ENCODE measurements at places on chromosomes 4 and X.

DNA sequence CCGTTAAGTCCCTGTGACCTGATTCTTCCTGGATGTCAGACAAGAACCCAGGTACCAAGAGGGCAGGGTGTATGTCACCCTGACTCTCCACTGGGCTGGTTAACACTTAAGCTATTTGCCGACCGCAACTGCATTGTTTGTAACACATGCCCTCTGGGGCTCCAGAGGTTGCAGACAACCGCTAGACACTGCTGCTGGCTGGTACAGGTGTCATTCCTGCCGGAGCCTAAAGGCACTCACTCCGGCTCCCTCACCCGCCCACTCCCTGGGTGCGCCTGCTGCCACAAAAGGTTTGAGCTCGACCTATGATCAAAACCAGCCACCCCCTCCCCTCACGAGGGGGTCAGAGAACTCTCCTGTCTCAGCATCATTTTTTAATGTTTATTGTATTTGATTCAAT, 208.2 kb downstream of the FAT4 start:
- DNase-seq = no peak

DNA sequence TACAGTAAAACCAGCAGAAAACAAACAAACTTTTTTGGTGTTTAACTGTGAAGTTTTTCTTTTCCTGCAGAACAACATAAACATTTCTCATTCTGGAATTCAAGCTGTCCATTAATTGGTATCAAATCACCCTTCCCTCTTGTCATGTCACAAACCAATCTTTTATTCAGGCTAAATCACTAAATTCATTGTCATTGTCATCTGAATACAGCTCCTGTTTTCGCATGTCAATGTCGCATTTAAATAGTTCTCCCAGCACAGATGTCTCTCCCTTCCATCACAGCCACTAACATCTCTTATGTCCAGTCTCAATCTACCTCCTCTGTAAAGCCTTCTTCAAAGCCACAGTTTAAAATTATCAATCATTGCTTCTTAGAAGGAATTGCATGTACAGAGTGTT, 192.1 kb upstream of the PCDH10 start:
- DNase-seq = no peak

DNA sequence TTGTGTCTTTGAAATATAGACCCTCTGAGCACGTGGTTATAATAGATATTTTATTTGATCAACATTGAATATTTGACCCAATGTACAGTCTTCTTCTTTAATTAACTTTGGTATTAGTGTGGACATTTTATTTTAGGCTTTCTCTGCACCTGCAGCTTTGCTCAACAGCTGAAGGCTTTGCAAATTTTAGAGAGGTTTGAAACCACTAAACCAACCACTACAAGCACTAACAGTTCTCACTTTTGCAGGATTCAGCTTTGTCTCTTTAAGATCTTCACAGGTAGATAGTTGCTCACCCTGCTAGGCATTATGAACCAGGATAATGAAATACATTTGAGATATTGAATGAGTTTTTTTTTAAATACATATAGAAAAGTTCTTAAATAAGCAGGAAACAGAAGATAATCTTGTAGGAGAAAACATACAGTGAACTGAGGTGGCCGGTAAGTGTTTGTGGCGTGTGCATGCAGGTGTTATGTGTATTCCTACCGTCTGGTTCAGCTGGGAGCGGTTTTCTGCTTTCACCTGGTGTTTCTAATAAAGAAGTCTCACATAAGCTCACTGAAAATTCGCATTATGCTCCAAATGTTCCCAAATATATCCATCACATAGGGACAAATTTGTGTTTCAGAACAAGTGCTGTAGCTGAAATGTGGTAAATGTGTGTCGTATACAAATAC, 1508.3 kb upstream of the TENM3 start:
- DNase-seq = no peak

DNA sequence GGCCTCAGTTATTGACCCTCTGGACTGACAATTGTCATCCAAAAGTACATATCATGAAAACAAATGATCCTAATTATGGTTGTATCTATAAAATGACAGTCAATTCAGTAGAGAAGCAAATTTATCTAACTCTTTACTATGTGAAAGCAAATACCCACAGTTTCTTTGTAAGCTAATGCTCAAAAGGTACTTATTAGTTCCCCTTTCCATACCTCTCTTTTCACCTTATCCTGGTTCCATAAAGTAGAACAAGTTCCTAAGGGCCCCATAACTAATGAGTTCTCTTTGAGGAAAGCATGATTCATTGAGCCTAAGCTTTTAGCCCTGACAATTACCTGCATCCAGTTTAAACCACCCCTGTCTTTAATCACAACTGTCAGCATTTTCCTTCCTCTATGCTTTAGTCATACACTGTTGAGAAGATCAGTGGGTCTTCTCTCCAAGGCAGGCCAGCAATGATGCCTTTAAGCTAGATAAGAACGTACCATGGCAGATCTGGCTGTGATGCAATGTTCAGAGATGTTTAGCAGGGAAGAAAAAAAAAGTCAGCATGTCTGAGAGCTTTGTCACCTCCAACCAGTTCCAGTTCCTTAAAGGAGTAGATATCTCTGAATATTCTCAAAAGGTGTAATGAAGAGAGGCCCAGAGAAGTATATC, 179.7 kb upstream of the RASGEF1B start:
- DNase-seq = no peak

GRCh38 chr4:101347267-101347556, at the start of gene PPP3CA:
TSS of gene PPP3CA (minus strand) at chr4:101347526.
- DNase-seq = no peak

GRCh38 chrX:25819879-25820278, 318.3 kb upstream of the MAGEB18 start:
- DNase-seq = no peak

GRCh38 chr4:74098427-74098994, 484 bp downstream of the CXCL2 start:
- DNase-seq = no peak

GRCh38 chrX:66002824-66003680, 36.8 kb downstream of the VSIG4 start:
- DNase-seq = no peak

DNA sequence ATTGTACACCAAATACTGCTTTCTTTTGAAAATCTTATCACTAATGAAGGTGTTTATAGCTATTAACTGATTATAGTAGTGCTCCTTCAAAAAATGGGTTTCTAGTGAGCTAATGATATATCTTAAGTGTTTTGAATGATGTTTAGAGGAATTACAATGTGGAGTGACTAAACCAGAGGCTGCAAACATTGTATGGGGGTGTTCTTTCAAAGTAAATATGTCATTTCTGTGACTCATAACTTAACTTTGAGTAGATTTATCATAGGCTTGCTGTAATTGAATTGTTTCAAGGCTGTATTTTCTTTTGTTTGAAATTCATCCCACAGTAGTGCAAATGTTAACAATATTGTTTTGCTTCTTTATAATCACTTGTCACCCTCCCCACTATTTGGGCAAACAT, 141.6 kb downstream of the IL1RAPL2 start:
- DNase-seq = no peak

DNA sequence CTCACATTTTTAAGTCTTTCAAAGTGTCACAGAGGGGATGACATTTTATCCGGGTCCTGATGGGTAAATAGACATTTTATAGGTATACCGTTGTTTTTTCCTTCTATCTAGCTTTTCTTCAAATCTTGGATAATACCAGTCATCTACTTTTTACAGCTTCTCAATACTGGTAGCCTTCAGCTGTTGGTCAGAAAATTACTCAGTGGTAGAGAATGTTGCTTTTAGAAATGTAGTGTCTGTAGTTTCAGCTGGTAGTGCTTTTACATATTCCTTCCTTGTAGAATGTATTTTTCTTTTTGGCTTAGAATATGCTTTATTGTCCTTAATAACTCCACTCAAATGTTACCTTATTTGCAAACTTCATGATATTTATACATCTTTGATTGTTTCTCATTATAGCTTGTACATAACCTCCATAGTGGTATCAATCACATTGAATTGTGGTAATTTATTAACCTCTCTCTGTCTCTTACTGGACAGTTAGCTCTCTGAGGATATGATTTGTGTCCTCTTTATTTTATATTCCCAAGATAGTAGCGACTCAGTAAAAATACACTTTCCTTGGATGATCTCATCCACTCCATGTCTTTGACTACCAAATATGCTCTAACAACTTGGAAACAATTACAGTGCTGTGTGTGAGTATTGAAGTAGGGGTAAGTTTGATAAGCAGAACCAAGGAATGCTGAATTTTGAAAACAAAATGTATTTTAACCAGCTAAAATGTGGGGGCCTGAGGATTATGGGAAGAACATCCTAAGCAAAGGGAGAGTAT, 53.8 kb downstream of the RAP1GDS1 start:
- DNase-seq = no peak

GRCh38 chrX:106007815-106008214, 30.7 kb downstream of the SERPINA7 start:
- no peak for DNase-seq

- no peak for DNase-seq
These were observed 34.1 kb upstream of the NAA11 start for GRCh38 chr4:79360006-79360405.

GRCh38 chr4:187477224-187477623, 518.3 kb upstream of the ZFP42 start:
- no peak for DNase-seq

DNA sequence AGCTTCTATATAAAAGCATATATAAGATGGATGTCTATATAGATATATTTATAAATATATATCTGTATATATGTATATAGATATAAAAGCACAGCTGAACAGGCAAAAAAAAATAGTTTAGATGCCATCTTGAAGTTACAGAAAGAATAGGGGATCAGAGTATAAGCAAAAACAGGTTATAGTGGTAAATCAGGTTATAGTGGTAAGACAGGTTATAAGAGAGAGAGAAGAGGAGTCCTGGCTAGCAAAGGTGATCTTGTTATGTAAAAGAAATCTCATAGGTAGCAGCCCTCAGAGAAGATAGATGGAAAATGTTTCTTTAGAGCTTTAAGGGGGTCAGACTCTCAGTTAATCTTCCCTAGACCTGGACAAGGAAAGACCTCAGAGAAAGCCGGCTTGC, 1263.1 kb downstream of the PCDH7 start:
- no peak for DNase-seq

- DNase-seq = no peak
These were observed 5.6 kb downstream of the PDGFRA start for GRCh38 chr4:54234497-54235205.

DNA sequence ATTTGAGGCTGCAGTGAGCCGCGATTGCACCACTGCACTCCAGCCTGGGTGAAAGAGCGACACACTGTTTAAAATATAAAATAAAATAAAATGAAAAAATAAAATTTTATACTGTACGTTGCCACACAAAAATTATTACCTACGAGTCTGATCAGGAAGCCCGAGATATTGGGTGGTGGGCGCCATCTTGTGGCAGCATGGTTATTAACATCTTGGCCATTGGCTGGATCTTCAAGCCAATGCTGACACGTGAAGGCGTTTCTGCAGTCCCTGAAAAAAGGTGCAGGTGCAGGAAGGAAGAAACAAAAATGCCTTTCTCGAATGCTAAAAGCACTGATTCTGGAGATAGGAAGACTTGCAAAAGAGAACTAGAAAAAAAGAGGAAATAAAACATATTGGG, 4.9 kb upstream of the TLR8 start:
- DNase-seq = peak; percentile 42

DNA sequence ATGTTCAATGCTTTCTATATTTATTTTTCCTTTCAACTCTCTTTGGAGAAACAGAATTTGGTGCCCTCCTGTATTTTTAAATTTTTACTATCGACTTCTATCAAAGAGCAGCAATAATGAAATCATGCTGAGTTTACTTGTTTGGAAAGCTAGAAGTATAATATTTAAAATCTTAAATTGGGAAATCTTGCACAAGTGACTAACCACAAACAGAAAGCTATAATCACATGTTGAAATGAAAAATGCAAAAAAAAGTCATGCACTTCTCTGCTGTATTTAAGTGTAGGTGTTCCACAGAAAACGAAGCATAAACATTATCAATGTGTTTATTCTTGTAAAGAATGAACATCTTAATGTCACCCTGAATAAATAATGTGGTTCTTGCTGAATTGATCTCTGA, 306.1 kb downstream of the PCDH18 start:
- no peak for DNase-seq

DNA sequence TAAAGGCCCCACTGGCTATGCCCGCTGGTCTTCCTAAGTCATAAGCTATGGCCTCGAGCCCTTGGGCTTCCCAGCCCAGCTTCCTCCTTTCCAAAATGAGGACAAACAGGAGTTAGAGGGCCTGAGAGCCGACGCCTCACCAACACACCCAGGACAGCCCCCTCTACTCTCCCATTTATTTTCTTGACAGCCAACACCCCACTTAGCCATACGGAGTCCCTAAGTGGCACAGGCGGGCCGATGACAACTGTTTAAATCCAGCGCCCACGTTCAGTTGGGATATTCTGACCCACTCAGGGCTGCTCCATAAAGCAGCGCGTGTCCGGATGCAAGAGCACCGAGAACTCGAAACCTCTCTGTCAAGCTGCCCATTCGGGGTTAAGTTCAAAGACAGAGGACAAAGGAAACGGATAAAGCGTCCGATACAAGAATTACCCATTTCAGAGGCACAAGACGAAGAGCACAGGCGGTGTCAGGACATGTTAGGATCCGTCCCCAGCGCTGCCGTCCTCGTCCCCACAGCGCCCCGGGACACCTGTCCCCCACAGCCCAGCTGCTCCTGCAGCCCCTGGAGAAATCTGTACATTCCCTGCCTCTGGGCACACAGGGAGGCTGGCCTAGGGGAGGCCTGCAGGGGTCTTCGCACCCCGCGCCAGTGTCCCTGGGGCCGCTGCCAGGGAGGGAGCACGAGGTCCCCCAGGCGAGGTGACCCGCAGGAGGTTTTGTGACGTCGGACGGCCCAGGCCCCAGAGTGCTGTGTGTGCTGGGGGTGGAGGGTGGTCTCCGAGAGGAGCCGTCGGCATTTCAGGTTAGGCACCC, 1.2 kb downstream of the PRKX start:
- no peak for DNase-seq

DNA sequence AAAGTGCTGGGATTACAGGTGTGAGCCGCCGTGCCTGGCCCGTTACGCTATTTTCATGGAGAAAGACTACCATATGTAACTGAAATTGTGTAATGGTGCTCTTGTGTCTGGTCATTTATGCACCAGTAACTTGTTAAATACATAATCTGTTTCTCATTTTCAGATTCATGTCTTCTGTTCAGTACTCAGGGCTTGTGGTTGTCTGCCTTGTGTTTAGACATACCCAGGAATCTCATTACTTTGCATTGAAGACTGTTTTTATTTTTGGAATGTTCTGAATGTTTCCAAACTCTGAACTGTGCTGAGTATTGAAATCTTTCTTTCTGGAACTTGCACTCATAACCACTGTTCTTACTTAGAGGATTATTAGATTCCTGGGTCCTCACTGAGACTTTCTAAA, 52.8 kb downstream of the PDLIM5 start:
- DNase-seq = no peak

DNA sequence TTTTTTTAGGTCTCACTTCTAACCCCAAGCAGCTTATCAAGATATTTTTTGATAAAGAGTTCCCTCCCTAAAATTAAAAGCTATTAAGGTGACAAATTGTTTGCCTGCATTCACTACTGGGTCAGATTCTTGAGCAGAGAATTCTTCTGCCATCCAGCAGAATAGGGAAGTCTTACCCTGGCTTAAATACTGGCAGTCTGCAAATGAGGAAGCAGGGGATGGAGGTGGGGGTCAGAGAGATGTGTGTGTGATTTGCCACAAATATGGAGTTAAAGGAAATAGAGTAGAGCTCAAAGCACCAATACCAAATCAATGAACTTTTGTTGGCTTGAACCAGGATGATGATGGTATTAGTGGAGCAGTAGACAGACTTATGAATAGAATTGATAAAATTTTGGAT, 122.2 kb downstream of the ANXA5 start:
- no peak for DNase-seq

- DNase-seq = peak; percentile 57
These were observed at the start of gene PIR for GRCh38 chrX:15493118-15493962. TSS of gene PIR (minus strand) at chrX:15493333. CDS start at chrX:15491257, 2,076 bp downstream.

GRCh38 chr4:37661772-37662171, 24.4 kb downstream of the RELL1 start:
- DNase-seq = no peak
